WERI-Rb-1 (cell line): ENCODE measurements at places on chromosomes 3 and 15.

GRCh38 chr3:87313641-87314040 lies 37.3 kb upstream of the POU1F1 start:
- no peak for DNase-seq

DNA sequence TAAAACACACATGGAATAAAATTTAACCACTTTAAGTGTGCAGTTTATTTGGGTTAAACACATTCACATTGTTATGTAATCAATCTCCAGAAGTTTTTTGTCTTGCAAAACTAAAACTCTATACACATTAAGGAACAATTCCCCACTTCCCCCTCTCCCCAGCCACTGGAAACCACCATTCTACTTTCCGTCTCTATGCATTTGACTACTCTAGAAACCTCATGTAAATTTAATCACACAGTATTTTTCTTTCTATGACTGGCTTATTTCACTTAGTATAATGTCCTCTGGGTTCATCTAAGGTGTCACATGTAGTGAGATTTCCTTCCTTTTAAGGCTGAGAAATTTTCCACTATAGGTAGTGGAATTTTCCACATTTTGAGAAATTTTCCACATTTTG lies 568.7 kb upstream of the UBE2E2 start:
- no peak for DNase-seq

DNA sequence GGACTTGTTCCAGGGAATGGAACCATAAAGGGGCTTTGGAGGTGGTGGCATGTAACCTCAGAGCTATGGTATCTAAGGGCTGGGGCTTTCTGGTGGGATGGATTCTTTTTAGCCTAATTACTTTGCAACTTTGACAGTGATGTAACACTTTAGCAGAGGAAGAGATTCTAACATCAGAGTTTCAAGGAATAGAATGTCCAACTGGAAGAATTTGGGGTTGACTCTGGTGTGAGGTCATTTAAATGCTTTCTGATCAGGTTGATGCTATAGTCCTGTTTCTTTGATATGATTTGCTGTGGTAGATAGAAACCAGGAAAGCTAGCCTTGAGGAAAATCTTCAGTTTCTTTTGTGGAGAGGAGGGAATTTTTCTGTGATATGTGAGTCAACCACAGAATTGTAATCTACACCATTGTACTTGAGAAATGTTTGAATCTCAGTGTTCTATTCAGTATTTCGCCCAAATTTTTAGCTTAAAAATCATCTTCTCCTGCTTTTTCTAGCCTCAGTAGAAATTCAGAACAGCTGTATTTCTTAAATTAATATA lies 40.0 kb downstream of the ATP2C1 start:
- no peak for DNase-seq

DNA sequence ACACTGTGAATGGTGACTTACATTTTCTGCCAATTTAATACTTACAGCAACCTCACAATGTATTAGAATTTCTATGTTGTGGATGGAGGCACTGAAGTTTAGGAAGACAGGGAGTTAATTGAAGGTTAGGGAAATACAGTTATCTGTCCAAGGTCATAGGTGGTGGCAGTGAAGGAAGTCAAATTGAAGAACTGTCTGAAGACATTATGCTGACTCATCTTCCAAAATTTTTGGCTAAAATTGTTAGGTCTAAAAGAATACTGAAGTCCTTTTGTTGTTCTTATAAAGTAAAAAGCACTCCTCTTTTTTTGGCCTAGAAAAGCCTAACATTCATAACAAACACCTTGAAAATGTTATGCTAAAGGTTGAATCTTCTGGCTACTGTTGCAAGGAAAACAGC lies 27.7 kb downstream of the EMC4 start:
- DNase-seq: no peak

DNA sequence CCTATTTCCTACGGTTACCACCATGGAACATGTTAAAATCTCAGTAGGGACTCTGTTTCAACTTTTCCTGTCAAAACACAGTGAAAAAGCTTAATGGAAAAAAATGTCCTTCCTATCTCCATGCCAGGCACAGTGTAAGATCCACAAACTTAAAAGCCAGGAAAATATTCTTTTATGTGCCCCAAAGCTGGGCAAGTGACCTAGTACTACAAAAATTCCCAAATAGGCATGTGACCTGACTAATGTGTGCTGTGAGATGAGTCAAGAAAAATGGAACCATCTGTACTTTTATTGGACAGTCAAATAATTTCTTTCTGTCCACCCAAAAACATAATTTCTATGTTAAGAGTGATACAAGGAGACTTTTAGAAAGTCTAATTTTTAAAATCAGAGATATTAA lies 406.0 kb downstream of the ZBTB20 start:
- DNase-seq: no peak
